ENCODE measurements at places on chromosomes 12 and 14.

- DNase-seq, result no peak
Observed at GRCh38 chr14:61360796-61361525, 39.6 kb downstream of the PRKCH start.

GRCh38 chr14:65604936-65605335 lies 192.4 kb downstream of the FUT8 start:
- no peak for DNase-seq

DNA sequence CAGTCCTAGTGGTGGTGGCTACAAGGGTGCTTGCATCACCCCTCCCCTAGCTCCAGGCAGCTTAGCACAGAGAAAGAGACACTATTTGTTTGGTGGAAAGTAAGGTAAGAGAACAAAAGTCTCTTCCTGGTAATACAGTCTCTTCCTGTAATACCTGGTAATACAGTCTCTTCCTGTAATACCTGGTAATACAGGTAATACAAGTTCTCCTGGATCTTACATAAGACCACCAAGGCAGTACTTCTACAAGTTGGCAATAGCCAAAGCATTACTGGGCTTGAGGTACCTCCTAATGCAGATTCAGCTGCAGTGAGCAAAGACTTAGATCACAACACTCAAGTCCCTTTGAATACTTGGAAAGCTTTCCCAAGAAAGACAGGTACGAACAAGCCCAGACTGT lies 77.0 kb downstream of the CATSPERB start:
- DNase-seq, result no peak

GRCh38 chr14:22084393-22085281 lies 411.0 kb upstream of the OR4E1 start:
- no peak for DNase-seq

- DNase-seq, result no peak
Observed at GRCh38 chr14:56666716-56667115, 87.1 kb downstream of the TMEM260 start.

DNA sequence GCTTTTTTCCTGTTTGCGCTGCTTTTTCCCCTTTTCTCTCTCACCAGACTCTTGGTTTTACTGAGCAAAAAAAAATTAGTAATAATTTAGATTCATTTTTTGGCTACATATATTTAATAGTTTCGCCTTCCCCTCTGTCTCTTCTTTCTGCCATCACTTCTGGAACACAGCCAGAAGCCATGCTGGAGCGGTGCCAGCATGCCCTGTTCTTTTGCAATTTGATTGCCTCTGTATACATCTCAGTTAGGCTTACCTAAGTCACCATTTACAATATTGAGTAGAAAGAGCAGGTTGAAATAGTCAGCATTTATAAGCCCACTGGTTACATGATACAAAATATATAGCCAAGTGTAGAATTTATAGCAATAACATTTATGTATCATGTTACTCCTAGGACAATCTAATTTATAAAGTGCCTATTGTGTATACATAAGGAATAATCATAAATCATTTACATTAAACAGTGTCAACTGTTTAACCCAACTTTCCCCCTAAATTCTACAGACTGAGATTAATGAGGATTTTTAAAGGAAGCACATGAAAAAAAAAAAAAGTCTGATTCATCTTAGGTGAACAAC lies 413.8 kb upstream of the SOX5 start:
- no peak for DNase-seq

- DNase-seq, result no peak
Observed at GRCh38 chr14:69693145-69693544, 73.8 kb upstream of the SRSF5 start.

DNA sequence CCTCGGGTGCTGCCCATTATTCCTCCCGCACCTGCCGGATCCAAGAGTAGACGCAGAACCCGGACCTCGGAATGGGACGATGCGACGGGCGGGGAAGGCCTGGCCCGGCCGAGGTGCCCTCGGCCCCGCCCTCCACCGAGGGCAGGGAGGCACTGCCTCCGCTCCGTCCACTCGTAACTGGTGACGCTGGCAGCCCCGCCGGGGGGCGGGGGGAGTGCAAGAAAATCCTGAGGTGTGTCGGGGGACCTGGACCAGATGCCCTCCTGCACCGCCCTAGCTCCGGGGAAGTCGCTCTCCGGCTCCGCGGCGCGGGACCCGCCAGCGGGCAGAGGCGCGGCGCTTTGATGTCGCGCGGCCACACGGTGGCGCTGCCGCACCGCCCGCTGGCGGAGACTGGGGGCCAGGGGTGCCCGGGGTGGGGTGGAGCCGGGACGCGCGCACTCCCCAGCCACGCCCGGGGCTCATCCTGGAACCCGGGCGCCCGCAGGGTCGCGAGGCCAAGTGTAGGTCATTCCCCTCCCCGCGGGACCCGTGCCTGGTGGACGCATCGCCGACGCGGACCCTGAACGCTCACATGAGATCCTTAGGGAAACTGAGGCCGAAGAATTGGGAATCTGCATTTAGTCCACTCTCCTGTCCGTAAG lies 202.8 kb downstream of the TTC8 start:
- no peak for DNase-seq

GRCh38 chr14:66140963-66141362 lies 345.2 kb upstream of the CCDC196 start:
- no peak for DNase-seq

DNA sequence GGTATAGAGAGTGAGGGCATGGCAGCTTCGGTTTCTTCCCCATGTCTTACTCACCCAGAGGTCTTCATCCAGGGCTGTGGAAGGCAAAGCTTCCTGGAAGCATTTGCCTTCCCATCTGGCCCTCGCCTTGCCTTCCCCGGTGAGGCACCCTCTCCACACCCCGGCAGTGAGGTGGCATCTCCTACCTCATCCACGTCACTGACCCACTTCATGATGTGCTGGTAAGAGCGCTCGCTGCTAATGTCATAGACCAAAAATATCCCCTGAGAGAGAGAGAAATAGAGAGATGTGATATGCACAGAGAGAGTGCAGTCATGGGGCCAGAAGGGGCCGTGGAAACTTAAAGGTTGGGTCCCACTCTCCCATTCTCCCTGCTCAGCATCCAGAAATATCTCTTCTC lies 8.3 kb upstream of the GPX2 start:
- DNase-seq, result no peak

GRCh38 chr12:1992732-1993131 lies 11.5 kb downstream of the DCP1B start:
- DNase-seq, result no peak

DNA sequence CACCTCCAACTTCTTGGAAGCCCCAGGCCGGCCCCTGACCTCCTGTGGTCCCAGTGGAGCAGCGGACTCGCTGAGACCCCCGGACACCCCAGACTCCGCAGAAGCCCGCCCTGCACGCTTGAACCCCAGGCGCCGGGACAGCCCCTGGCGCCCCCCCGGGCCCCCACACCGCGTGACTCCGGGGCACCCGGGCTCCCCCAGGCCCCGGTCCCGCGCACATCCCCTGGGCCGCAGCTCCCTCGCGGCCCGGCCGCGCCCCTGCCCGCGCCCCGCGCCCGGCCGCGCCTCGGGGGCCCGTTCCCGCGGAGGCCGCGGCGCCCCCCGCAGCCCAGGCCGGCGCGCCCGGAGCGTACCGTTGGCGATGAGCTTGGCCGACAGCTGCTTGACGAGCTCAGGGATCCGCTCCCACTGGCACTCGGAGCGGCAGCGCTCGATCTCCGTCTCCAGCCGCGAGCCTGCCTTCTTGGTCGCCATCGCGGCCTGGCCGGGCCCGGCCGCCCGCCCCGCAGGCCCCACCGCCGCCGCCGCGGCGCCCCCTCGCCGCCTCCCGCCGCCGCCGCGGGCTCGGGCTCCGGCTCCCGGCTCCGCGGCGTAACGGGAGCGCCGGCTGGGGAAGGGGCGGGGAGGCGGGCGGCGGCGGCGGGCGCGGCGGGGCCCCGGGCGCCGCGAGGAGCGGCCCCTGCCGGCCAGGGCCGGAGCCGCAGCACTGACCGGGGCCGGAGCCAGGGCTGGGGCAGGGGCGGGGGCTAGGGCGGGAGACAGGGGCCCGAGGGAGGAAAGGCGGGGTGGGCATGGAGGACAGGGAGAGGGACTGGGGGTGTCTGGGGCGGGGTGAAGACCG lies at the start of gene TTC7B:
TTC7B (minus strand) TSS at position 609 of the 841 bp plus-strand sequence; CDS start at position 474, 135 bp downstream.
- DNase-seq, result no peak

DNA sequence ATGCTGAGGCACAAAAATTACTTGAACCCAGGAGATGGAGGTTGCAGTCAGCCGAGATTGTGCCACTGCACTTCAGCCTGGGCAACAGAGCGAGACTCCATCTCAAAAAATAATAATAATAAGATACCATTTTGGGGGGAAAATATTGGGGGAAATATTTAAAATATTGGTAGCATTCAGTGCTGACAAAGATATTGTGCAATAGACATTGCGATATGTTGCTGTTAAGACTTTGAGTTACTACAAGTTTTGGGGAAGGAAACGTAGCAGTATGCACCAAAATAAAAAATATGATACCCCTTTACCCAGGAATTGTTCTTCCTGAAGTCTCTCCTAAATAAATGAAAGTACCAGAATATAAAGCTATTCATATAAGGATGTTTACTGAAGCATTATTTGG lies 37.7 kb upstream of the MYBPC1 start:
- DNase-seq, result no peak

DNA sequence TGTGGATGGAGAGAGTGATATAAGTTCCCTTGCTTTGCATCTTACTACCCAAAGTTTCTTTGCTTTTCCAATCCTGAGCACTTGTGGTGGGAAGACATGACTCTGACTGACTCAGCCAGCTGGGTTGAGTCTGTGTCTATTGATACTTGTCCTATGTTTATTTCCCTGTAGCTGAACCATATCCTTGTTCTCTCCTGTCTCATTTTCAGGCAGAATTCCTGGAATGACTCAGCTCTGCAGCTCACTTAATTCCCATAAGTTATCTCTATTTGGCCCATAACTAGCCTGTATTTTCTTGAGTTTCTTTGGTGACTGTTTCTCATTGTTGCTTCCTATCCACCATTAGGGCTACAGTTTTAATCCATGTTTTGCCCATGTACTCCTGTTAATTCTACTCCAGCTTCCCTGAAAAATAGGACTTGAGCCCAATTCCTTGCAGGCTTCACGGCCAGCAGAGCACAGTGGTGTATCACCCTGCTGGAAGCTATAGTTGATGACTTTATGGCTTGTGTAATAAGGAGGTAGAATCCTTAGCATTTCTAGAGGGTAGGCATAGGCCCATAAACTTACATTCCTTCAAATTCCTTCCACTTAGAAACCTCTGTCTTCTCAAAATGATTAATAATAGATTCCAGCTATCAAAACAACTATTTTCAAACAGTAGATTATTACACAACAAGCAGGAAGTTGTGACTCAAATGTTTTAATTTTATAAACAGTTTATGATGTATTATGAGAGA lies 183.1 kb downstream of the TMTC3 start:
- DNase-seq, result no peak

DNA sequence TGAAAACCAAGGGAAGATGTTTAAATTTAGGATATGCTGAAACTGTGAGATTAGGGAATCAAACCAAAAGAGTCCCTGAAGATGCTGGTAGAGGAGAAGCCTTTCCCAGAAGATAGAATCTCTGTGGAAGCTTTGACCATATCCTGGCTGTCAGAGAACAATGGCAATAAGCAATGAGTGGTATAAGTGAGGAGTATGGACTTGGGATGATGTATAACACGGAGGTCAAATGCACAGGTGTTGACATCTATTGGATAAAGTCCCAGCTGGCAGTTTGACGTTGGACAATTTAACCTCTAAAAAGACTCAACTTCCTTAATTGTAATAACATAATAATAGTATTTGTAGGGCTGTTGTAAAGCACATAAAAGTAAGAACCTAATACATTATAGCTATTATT lies 30.1 kb upstream of the CLEC14A start:
- DNase-seq, result no peak

GRCh38 chr14:31692376-31692781 lies 131.2 kb downstream of the NUBPL start:
- DNase-seq, result no peak

DNA sequence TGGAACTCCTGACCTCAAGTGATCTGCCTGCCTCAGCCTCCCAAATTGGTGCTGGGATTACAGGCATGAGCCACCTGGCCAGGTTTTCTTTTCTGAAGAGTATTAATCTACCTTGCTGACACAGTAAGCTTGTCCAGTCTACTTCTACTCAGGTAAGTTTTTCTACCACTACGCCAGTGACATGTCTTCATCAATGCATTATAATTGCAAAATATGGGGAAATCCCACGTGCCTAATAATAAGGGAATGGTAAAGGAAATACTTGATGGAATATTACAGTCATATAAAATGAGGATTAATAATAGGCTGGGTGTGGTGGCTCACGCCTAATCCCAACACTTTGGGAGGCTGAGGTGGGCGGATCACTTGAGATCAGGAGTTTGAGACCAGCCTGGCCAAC lies 62.3 kb downstream of the RAB35 start:
- no peak for DNase-seq

DNA sequence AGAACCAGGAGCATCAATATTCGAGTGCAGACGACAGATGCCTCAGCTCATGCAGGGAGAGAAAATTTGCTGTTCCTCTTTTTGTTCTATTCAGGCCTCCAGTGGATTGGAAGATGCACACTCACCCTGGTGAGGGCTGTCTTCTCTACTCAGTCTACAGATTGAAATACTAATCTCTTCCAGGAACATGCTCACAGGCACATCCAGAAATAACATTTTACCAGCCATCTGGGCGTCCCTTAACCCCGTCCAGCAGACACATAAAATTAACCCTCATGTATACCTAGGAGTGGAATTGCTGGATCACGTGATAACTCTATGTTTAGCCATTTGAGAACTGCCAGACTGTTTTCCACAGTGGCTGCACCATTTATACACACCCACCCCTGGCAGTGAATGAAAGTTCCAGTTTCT lies 4.5 kb upstream of the OAS2 start:
- DNase-seq, result no peak

DNA sequence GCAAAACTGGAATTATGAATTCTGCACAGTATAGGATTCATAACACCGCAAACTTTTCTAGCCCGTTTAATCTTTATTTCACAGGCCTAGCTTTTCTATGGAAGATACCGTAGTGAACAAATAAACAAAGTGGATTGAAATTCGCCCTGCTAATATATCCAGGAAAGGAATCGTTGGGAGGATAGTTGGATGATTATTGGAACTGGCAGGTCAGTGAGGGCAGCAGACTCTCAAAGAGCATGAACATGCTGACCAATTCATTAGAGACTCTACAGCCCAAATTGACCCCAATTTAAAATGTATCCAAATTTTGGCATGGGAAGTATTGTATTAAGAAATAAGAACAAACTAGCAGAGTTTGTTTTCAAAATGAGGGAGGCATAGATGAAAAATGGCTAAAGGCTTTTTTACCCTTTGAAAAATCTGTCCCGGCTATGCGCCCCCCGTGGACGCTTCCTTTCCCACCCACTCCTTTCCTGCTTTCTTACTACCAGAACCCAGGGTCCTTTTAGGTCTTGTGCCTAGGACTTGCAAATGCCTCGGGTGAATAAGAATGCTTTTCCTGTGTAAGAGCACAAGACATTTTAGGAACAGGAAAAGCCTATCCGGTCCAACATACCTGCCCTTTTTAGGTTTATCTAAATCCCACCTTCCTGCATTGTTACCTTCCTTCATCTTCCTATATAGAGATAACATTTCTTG lies 84.6 kb upstream of the PTPRB start:
- no peak for DNase-seq

GRCh38 chr12:65672441-65672840 lies 151.8 kb upstream of the HMGA2 start:
- DNase-seq, result no peak
